ENCODE measurements at places on chromosomes 16 and 17. TPM values are rescaled to one million over a fixed set of nuclear protein-coding genes. Genes with fewer than 3 reads are reported as not detected.

GRCh38 chr17:46782250-46782953 is 36.1 kb downstream of the WNT3 start:
- H3K27ac ChIP-seq: no peak overlapping the region
- no peak overlapping the region for H3K4me3 ChIP-seq
- H3K27me3 ChIP-seq: no peaks in the 10 kb centered on the region
- DNase-seq: peak; percentile 76
- H3K4me1 ChIP-seq: no peaks in the 10 kb centered on the region
- no peaks in the 10 kb centered on the region for H3K36me3 ChIP-seq

PSMC3IP gene
- 6.8 TPM for total RNA-seq

GRCh38 chr16:79885320-79885719 is 284.8 kb upstream of the MAF start:
- no peak for DNase-seq
- no peaks in the 10 kb centered on the region for H3K27me3 ChIP-seq
- no peak overlapping the region for H3K27ac ChIP-seq
- H3K36me3 ChIP-seq: no peaks in the 10 kb centered on the region
- H3K4me3 ChIP-seq: no peak overlapping the region
- H3K4me1 ChIP-seq: no peaks in the 10 kb centered on the region

DOC2B gene
- 6.8 TPM for total RNA-seq

DNA sequence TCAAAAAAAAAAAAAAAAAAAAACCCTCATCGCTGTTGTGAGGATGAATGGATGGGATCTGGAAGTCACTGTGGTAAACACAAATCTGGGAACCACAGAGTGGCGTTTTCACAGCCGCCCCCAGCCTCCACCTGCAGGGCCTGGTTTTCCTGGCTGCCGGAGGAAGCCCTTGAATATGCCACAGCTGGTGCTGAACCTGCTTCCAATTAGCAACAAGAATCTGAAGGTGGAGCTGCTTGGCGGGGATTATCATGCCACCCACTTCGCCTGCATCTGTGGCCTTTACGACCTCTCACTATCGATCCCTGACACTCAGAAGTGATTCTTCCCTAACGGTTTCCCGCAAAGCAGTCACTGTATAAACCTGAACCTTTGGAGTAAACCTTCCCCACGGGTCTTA is 16.1 kb downstream of the MRM3 start:
- H3K4me3 ChIP-seq: no peak overlapping the region
- no peak overlapping the region for H3K27ac ChIP-seq
- H3K36me3 ChIP-seq: no peaks in the 10 kb centered on the region

GP1BA gene
- 0.67 TPM for total RNA-seq

DNA sequence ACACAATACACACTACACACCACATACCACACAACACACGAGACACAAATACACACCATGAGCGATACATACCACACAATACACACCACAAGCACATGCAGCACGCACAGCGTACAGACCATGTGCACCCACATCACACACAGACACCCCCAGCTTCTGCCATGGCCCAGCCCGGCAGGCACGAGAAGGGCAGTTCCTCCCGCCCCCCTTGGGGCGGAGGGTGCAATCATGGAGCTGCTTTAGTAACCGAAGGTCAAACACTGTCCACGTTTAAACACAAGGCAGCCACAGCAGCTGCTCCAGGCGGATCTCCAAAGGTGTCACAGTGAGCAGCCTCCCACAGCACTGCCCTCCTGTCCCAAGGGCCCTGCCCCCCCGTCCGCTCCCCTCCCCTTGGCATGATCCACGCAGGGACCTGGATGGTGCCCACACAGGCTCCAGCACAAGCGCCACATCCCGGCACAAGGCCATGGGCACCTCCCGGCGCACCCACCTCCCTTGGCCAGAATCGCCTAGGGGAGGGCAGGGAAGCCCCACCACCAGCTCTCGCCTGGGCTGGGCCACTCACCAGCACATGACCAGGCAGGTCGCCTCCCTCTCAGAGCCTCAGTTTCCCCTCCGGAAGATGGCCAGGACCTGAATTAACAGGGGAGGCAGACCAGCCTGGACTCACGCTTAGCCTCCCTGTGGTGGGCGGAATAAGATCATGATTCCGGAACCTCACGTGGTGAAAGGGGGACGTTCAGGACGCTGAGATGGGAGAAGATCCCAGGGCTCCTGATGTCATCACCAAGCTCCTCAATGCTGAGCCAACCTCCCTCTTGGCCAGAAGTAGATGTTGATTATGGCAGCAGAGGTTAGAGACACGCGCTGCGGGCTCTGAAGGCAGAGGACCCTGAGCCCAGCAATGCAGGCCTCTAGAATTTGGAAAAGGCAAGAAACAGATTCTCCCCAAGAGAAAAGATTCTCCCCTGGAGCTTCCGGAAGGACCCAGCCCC is 32.6 kb upstream of the ZNF469 start:
- no peaks in the 10 kb centered on the region for H3K4me1 ChIP-seq
- no peak overlapping the region for H3K27ac ChIP-seq
- H3K27me3 ChIP-seq: no peaks in the 10 kb centered on the region
